ENCODE measurements at places on chromosomes 16 and 17.

- no peak for DNase-seq
Observed at GRCh38 chr17:6163612-6164333, 93.6 kb downstream of the WSCD1 start.

DNA sequence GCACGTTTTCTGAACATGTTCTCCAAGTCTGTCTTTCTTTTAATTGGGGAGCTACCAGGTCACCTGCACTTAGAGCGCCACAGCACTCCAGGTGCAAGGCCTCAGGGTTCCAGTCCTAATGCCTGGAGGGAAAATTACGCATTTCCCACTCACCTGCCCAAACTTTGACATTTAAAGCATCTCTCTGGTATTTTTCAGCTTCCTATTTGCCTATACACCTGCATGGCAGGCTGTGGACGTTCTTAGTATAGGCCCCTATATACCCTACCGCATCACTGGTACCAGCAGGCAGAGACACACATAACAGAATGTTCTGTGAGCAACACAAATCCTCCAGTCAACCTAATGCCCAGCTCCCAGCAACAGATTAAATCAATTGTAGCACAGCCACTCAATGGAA lies 213.3 kb downstream of the MRTFB start:
- DNase-seq: no peak

- DNase-seq: no peak
Observed at GRCh38 chr16:4285167-4285566, 12.3 kb upstream of the TFAP4 start.

DNA sequence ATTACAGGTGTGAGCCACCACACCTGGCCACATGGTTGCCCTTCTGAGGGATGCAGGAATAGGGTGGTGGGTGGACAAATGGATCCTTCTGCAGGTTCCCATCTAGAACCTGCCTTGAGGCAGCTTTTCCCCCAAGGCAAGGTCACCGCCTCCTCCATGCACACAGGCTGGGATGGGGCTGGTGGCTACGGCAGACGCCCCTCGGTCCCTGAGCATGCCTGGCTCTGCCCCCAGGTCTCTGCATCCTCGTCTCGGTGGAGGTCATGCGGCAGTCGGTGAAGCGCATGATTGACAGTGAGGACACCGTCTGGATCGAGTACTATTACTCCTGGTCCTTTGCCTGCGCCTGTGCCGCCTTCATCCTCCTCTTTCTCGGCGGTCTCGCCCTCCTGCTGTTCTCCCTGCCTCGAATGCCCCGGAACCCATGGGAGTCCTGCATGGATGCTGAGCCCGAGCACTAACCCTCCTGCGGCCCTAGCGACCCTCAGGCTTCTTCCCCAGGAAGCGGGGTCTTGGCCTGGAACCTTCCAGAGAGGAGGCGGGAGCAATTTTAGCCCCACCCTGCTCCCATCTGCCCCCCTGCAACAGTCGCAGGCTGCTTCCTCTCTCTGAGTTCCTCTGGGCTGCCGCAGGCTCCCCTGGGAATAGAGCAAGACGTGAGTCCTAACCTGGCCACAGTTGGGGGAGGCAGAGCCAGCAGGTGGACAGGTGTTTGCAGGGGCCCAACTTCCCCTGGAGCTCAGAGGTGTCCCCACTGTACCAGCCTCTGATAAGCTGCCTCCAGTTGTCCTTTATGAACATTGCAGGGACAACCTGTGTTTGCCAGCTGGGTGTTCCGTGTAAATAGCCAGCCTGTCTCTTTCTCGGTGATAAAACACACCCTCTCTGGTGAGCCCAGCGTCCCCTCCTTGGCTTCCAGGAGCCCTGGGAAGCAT lies 11.7 kb downstream of the CACNG1 start:
- DNase-seq: no peak

- DNase-seq: no peak
Observed at GRCh38 chr16:27239906-27240655, 28.5 kb downstream of the NSMCE1 start.

GRCh38 chr17:55607731-55608341 lies 96.6 kb upstream of the SMIM36 start:
- DNase-seq: no peak

GRCh38 chr16:3457434-3458252 lies 14.2 kb downstream of the NAA60 start:
- peak; percentile 81 for DNase-seq

DNA sequence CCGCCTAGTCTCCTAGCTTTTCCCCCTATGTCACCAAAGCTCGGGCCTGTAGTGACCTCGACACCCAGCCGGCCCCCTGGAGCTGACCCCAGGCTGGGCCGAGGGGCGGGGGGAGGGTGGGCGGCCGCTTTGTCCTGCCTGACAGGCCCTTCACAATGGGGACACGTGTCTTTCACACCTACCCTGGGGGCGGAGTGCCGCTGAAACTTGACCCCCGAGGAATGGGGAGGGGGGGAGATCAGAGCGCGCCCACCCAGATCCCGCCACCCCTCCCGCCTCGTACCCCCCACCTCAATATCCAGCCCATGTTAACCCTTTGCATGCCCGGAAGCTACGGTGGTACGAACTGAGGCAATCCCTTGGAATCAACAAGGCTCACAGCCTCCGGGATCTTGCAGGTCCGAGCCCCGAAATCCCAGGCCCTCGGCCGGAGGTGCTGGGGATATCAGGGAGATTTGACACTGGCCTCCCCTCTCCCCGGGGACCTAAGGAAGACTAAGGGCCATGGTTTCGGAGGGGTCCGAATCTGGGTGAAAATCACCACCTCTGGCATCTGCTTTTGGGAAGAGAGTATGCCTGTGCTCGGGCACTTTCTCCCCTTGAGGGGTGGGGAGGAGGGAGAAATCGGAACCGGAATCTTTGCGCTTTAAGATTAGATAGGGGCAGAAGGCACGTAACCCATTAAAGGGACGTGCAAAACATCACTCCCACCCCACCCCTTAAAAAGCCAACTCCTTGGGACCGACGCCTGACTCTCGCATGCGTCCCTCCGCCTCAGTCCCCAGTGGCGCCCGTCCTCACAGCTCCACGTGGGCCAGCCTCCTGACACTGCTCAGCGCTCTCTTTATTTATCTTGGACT lies 2.6 kb downstream of the NOG start:
- DNase-seq: no peak

DNA sequence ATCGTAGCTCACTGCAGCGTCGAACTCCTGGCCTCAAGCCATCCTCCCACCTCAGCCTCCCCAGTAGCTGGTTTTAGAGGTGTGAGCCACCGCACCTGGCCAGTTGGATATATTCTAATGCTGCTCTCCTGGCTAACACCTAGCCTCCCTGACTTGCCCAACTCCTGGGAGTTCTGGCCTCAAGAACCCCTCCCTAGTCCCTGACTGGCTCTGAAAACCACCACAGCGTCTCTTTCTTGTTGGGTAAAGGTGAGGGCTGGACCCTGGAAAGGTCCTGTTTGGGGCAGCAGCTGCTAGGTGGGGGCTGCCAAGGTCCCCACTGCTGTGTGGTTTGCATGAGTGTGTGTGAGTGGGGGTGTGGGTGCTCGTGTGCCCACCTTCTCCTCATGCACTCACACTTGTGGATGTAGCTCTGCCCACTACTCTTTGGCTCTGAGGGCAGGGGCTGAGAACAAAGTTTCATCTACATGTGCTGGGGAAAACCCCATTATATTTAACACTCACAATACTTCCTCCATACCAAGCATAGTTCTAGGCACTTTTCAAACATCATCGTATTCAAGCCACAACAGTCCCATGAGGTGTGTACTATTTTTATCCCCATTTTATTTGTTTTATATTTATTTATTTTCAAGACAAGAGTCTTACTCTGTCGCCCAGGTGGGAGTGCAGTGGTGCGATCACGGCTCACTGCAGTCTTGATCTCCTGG lies 7.1 kb upstream of the SPNS3 start:
- no peak for DNase-seq

- no peak for DNase-seq
Observed at GRCh38 chr17:79620207-79621038, 9.6 kb upstream of the RBFOX3 start.

DNA sequence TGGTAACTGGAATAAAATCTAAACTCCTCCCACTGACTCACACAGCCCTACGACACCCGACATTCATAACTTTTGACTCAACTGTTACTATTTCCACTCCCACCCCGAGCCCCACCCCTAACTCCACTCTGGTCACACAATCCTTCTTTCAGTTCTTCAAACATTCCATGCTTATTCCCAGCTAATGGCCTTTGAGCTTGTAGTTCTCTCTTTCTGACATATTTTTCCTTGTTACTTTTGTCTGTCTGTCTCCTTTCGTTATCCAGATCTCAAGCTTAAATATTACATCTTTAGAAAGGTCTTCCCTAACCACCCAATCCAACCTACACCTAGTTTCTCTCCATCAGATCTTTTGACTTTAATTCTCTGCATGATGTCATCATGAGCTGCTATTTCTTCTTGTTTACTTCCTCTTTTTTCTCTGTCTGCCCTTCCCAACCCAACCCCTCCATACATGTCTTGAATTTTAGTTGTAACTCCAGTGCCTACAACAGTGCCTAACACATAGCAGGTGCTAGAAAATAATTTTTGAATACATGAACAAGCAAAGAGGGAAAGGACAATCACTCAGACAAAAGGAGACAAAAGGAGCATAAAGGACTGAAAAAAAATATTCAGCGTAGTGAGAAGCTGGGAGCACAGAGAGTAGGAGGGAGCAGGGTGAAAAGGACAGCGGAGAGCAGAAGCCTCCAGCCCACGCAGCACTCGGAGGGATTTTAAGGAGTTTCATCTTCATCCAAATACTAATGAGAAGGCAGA lies 65.2 kb upstream of the SMIM36 start:
- DNase-seq: no peak

DNA sequence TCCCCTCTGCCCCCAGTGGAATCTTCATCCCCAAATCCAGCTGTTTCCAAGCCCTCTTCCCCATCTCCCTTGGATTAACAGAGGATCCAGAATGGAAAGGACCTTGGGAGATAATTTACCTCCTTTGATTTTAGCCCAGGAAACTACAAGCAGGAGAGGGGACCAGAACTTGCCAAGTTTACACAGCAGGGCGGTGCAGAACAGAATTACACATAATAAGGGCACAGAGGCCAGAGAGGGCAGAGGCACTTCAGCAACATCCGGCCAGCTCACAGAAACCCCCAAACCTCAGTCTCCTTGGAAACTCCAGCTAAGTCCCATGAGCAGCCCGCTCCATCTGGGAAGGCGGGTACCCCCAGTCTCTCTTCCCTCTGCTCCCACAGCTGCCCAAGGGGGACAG lies 27.2 kb downstream of the PEMT start:
- DNase-seq: no peak

- no peak for DNase-seq
Observed at GRCh38 chr16:20859229-20859628, 40.9 kb downstream of the DCUN1D3 start.

- no peak for DNase-seq
Observed at GRCh38 chr16:4208341-4208751, 33.5 kb downstream of the SRL start.

DNA sequence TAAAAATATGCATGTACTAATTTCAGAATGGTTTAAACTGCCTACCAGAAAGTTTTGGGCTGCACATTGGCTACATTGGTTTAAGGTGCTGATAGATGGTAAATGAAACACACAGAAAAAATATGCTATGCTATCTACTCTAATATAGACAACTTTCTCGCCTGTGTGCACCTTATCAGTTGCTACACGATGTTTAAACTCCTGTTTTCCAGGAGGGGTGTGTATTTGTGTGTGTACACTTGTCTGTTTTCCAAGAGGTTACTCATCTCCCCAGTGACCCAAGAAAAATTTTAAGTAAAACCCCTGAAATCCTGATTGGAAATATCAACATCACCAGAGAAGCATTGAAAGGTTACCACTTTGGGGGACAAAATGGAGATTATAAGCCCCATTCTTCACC lies 21.6 kb upstream of the PSMC5 start:
- no peak for DNase-seq

DNA sequence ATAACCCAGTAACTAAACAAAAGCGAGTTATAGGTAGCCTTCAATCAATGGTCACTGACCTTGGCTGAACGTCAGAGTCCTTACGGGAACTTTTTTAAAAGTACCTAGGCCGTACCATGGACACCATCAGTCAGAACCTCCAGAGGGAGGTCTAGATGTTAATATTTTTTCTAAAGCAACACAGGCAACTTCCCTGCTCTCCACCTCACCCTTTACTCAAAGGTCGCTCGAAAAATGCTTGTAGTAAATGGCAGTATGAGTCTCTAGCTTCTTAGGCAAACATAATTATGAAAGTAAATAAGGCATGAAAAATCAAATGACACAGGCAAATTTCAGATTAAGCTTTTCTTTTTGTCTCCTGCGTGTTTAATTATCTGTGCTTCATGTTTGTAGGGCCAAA lies 82.1 kb downstream of the SLC39A11 start:
- no peak for DNase-seq

DNA sequence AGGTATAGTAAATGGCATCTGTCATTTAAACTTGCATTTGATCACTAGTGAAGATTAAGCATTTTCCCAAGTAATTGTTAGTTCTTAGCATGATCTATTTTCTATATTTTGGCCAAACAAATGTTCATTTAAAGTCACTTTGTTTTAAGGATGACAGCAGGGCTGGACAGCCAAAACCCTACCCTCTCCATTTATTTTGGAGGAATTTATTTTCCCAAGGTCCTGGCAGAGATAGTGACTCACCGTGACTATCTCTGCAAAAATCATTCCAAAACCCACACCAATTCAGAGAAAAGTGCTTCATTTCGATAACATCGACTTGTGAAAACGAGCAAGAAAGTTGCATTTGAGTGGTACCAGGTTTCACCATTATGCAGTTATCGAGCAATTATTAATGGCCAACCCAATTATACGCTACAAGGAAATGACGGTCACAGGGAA lies 665 bp upstream of the AKAP1 start:
- DNase-seq: no peak

DNA sequence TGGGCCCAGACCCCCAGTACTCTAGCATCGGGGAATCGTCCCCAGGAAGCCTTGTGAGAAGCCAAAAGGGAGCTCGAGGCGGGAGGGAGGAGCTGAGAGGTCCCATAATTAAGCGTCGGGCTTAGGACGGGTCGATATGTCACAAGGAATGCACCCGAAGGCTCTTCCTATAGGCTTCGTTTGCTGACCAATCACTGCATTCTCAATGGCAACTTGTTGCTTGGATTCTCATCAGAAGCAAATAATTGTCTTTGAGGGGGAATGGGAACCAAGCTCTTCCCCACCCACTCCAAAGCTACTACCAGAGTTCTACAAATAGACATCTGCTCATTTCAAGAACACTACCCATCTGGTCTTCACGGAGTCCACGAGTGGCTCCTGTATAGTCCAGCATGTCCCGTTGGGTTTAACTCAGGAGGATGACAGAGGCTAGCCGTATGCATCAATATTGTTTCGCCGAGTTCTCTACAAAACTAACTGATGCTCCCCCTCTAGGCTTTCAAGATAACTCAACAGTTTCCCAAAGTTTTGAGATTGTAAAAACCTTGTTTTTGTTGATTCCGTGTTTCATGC lies 628 bp upstream of the BLMH start:
- DNase-seq: no peak

GRCh38 chr17:17225901-17226300 lies 11.1 kb downstream of the FLCN start:
- DNase-seq: no peak

All from stimulated activated CD8-positive, alpha-beta memory T cell treated with anti-CD3 and anti-CD28 coated beads, Interleukin-2, amount 100 ng/mL, for 48 hours (primary cell).